ENCODE measurements at places on chromosomes 11 and 22.

DNA sequence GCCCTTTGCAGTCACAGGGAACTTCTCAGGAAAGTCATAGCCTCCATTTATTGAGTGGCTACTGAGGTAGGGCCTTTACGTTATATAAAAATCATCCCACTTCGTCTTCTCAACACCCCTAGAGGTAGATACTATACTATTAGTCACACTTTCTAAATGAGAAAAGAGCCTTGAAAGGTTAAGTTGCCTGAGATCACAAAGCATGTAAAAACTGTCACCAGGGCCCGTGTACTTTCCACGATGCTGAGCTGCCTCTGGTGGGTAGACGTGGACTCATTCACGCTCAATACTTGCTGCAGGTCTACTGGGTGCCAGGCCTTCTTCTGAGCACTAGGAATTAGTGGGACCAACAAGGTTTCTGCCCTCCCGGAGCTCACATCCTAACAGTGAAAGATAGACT is 16.3 kb downstream of the CHRDL2 start:
- no peak for DNase-seq
- H3K4me1 ChIP-seq, result peaks cover 3% of the 10 kb centered on the region
- no peaks in the 10 kb centered on the region for H3K36me3 ChIP-seq
- H3K4me3 ChIP-seq, result no peak overlapping the region
- H3K27ac ChIP-seq, result no peak overlapping the region

DNA sequence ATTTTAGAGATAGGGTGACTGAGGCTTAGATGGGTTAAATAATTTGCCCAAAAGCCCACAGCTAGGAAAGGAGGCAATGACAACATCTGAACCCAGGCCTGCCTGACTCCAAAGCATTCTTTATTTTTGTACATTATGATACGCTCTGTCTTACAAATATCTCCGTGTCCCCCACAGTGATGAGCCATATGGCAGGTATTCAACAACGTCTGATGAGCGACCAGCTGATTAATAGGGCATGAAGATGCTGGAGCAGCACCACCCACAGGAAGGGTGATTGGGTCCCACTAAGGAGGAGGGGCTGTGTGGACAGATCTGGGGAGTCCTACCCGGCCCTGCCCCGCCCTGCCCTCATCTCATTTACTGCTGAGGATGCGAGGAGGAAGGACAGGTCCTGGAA is 380.6 kb downstream of the CADM1 start:
- no peak overlapping the region for H3K27ac ChIP-seq
- no peak for DNase-seq
- H3K27me3 ChIP-seq, result no peaks in the 10 kb centered on the region
- no peak overlapping the region for H3K4me3 ChIP-seq
- no peaks in the 10 kb centered on the region for H3K4me1 ChIP-seq

DNA sequence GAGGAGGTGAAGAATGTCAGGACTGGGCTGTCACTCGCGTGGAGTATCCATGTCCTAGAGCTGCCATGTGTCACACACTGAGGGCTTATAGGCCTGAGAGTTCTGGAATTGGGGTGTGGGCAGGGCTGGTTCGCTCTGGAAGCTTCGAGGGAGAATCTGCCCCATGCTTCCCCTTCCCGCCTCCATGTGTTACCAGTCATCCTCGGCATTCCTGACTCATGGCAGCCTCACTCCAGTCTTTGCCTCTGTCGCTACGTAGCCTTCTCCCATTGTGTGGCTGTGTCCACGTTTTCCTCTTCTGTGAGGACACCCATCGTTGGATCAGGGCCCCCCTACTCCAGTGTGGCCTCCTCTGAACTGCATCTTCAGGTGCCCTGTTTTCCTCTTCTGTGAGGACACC is 301.2 kb downstream of the TBC1D22A start:
- DNase-seq, result no peak
- H3K4me3 ChIP-seq, result no peak overlapping the region
- peaks cover 5% of the 10 kb centered on the region for H3K4me1 ChIP-seq
- no peak overlapping the region for H3K27ac ChIP-seq

DNA sequence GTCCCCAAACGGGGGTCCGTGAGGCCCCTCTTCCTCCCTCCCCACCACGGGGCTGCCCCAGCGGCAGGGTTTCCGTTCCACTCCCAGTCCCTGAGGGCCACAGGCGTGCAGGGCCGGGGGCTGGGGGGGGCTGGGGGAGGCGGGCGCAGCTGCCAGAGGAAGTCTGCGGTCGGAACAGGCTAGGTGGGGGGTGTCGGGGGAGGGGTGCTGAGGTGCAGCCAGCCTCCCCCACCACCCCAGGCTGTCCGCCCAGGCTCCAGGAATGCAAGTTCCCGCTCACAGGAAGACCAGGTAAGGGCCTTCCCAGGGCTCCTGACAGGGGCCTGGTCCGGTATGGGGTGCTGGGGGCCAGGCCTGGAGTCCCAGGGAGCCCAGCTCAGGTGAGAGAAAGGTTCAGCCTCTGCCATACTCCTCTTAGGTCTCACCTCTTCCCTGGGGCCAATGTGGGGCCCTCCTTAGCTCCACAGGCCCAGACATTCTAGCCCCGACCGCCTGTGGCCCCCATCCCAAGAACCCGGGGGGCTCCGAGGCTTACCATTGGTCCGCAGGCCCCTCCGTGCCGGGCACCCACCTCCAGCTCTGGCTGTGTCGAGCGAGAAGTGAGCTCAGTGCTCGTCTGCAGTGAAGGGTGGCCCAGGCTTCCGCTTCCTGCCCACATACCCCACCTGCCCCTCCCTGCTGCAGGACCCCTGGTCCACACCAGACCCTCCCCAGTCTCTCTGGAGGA is at the start of gene PTPRCAP:
Gene PTPRCAP (minus strand): TSS at position 601 of the 727 bp plus-strand sequence. CDS start 63 bp downstream, at position 538.
- DNase-seq, result peak; percentile 69
- H3K27ac ChIP-seq, result peak within 1 kb of the TSS; percentile 95
- peaks cover 35% of the 10 kb centered on the region for H3K4me1 ChIP-seq

- peaks cover 29% of the 10 kb centered on the region for H3K27me3 ChIP-seq
- no peak overlapping the region for H3K4me3 ChIP-seq
- no peak overlapping the region for H3K27ac ChIP-seq
- H3K36me3 ChIP-seq, result no peaks in the 10 kb centered on the region
- H3K4me1 ChIP-seq, result peaks cover 20% of the 10 kb centered on the region
Observed at GRCh38 chr22:37566329-37566837, 6.1 kb downstream of the CDC42EP1 start.

- H3K4me1 ChIP-seq, result no peaks in the 10 kb centered on the region
- no peak overlapping the region for H3K4me3 ChIP-seq
- peaks cover 3% of the 10 kb centered on the region for H3K27me3 ChIP-seq
- no peak overlapping the region for H3K27ac ChIP-seq
- DNase-seq, result no peak
Observed at GRCh38 chr11:134670247-134670782, 258.3 kb upstream of the B3GAT1 start.

All from activated T-helper 2 cell treated with anti-CD3 and anti-CD28 coated beads, Interferon-gamma antibody, Interleukin-2, Interleukin-4, amounts not matched to agents 10 μg/mL and 5 μg/mL and 100 μg/mL, durations not matched to agents 14 hours and 24 hours and 36 hours (primary cell).